ENCODE measurements at places on chromosomes 11 and 22.

DNA sequence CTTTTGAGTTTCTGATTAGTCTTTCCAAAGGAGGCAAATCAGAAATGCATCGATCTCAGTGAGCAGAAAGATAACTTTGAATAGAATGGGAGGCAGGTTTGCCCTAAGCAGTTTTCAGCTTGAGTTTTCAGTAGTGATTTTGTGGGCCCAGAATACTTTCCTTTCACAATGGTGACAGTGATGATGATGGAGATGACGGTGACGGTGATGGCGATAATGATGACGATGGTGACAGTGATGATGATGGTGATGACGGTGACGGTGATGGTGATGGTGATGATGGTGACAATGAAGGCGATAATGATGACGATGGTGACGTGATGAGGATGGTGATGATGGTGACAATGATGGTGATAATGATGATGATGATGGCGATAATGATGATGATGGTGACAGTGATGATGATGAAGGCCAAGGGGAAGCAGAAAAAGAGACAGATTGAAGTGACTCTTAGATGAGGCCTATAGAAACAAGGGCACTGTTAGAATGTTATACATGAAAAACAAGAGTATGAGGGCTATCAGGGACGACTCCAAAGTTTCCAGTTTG, 153.4 kb upstream of the B3GAT1 start:
- no peak for DNase-seq

- DNase-seq, result no peak
Observed at GRCh38 chr22:49549256-49550140, 278.2 kb downstream of the BRD1 start.

GRCh38 chr22:39575552-39575825, 4.9 kb downstream of the CACNA1I start:
- DNase-seq, result no peak

GRCh38 chr11:85857098-85857497, 1.9 kb downstream of the CCDC83 start:
- no peak for DNase-seq

DNA sequence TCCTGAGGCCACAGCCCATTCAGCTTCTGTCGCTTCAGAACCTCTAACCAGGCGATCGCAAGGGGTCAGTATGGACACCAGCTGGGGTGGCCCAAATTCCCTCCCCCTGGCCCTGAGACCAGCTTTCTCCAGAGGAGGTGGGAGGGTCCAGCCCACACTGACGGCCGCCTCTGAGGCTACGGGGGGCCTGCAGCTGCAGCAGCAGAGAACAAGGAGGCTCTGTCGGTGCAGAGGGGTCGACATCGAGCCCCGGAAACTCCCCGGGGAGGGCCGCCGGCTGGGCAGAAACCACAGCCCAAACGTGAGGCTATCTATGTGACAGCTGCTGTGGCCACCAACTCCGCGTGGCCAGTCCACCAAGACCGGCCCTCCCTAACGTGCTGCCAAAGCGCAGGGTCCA, 40.8 kb downstream of the ELFN2 start:
- DNase-seq, result no peak

DNA sequence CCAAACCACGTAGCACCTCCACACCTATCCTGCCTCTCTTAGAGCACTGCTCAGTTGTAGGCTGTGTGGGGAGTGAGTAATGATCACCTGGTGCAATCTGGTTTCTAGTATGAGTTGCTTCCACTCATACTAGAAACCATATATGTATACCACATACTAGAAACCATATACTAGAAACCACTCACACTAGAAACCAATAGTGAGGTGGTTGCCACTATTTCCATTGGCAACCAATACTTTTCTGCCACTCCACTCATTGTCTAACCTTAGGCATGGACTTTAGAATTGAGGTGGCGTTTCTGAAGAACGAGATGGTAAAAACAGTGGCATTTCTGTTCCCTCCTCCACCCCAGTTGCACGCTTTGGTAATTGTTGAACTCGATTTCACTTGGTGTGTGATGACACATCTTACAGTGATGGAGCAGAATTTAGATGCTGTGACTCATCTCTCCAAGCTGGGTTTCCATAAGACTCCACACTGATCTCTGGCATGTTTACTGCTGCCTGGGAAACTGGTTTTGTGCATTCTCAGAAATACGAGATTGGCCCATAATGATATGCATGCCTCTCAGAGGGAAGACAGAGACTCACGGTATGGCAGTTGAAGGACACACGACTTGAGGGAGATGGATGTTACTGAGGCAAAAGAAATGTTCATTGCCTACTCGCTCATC, 82.9 kb downstream of the KIRREL3 start:
- no peak for DNase-seq

- peak; percentile 67 for DNase-seq
Observed at GRCh38 chr22:40922484-40923303, 28.5 kb upstream of the RBX1 start.

DNA sequence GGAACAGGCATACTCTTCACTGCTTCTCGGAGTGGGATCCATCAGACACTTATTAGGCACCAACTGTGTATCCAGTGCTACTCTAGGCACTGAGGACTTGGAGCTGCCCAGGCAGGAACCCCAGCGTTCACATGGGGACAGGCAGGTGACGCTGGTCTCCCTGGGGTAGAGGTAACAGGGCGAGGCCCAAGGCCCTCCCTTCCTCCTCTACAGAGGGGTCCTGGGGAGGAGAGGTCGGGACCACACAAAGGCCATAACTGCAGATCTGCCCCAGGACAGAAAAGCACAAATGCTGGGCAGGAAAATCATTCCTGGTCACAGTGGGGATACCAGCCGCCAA, 262.2 kb downstream of the BRD1 start:
- DNase-seq, result no peak

DNA sequence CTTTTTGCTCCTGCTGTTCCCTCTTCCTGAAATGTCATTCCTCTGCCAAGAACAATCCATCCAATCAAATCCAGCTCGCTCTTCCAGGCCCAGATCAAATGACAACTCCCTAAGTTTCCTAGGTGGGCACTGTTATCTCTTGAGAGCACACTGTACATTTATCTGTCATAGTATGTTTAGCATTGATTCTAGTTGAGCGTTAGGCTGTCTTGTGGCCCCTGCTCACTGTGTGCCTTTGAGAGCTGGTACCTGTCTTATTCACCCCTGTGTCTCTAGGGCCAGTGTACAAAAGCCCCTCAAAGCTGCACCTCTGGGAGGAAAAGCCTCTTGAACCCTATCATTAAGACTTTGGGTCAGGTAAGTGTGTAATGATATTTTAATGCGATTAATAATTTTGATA, 7.1 kb upstream of the LMO2 start:
- no peak for DNase-seq

DNA sequence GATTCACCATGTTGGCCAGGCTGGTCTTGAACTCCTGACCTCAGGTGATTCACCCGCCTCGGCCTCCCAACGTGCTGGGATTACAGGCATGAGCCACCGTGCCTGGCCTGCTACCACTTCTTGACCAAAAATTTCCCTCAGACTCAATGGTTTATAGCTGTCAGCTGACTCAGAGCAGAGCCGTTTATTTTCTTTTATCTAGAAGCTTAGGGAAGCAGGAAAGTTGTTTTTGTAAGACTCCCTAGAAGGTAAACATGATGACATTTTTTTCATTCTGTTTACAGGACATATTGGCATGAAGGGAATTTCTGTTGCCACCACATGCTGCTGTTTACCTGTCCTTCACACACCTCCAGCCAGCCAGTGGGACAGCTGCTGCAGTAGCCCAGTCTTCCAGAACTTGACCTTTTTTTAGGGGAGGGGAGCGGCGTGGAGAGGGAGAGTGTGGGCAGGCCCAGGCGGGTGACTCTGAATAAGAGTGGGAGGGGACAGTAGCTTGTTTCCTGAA, 56.1 kb upstream of the PTPRJ start:
- no peak for DNase-seq

DNA sequence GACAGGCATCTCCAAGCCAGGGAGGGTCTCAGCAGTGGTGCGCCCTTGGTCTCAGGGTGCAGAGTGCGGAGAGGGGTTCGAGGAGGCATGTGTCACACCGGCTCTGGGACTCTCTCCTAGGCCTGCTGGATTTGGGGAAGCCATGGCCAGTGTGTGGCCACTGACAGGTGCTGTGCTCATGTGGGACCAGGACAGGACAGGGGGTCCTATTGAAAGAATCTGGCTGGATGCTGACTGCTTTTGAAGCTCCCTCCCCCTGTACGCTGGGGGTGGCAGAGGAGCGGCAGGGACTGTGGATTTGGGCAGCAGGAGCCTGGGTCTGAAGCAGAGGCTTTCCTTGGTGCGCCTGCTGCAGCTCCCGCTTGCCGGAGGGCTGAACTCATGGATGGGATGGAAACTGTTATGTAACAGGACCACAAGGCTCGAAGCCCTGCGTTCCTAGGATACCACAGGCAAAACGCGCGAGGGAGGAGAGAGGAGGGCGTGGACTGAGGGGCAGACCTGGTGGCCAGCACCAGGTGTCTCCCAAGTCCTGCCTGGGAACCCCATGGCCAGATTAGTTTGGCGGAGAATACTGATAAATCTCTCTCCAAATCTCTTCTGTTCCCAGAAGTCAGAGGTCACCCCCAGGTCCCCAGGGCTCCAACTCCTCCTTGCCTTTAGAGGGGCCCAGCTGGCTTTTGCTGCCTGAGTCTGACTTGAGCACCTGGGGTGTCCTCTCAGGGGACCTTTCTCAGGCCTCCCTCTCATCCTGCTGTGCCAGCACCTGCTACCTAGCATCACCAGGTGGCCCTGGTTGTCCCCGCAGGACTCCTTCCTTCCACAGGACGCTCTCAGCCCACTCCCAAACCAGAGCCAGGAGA, 13.8 kb upstream of the TEF start:
- peak; percentile 44 for DNase-seq

GRCh38 chr22:27804470-27805297, 3.1 kb upstream of the MN1 start:
- DNase-seq, result peak; percentile 75

GRCh38 chr11:40125054-40125453, 1334.4 kb downstream of the LRRC4C start:
- no peak for DNase-seq

- DNase-seq, result no peak
Observed at GRCh38 chr11:95282291-95282751, 51.3 kb upstream of the SESN3 start.

DNA sequence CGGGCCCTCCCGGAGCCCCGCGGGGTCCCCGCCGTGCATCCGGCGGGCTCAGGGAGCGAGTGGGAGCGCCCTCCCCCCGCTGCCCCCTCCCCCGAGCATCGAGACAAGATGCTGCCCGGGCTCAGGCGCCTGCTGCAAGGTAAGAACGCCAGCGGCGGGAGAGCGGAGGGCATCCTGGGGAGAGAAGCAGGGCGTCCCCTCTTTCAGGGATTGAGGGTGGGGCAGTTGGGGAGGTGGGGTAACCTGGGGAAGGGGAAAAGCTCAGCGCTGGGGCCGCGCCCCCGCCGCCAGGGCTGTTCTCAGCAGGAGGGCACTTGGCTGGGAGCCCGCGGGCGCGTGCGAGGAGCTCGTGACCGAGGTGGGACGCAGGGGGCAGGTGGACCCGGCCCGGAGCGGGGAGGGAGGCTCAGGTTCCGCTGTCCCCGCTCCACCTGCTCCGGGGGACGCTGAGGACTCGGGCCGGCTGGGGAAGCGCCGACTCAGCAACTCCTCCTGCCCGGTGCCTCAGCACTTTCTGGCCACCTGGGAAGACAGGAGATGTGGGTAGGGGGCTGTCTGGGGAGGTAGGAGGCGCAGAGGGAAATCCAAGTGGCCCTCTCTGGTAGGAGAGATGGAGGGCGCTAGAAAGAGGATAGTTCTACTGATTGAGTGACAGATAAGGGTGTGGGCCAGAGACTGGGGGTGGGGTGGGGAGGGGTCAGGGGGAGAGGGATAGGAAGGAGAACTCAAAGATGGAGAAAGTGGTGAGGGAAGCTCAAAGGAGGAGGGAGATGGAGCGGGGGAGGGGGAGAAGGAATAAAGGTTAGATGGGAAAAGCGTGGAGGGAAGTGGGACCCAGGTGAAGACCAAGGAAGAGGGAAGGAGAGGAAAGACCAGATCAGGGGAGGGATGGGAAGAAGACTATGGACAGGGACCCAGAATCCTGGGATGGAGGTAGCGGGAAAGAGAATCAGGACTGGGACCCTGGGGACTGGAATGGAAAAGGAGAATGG, 726 bp downstream of the RTN4RL2 start:
- no peak for DNase-seq

DNA sequence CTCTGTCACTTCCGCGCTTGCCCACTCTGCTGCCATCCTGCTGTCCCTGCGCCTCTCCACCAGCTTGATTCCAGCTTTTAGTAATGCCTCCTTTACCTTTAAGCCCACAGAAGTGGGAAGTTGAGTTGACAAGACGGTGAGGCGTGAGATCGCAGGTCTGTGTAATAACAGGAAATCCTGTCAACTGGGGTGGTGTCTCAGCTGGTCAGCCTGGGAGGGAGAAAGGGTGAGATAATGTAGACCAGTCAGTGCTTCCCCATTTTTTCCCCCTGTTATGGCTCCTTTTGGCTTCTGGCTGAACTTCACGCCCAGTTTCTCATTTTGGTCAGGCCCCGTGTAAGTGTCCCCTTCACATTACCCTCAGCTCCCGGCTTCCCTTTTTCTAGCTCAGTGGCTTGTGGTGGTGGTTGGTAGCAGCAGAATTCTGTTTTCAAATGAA, 98.9 kb downstream of the TRAF6 start:
- DNase-seq, result no peak

DNA sequence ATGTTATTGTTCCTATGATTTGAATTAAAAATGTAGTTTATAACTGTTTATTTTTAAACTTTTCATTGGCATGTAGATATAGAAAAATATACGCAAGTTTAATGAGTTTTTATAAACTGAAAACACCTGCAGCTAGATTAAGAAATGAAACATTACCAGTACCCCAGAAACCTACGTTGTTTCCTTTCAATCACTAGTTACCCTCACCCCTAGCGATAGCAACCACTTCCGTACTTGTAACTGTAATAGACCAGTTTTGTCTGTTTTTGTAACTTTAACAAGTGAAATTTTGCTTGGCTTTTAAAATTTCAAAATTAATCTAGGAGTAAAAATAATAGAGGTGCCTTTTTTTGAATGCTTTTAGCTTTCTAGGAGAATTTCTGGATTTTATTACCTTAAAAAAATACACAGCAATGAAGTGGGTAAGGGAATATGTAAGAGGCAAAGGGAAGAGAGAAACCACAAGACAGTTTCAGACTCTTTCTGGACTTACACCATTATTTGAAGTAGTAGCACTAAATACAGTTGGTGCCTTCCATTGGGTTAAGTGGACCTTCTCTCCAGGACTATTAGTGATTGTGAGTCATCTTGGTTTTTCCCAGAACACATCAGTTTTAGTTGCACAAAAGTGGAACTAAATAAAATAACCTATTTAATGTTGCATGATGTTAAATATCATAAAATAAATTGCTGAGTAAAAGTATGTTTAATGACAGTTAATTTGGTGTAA, 18.7 kb upstream of the NAT10 start:
- no peak for DNase-seq

DNA sequence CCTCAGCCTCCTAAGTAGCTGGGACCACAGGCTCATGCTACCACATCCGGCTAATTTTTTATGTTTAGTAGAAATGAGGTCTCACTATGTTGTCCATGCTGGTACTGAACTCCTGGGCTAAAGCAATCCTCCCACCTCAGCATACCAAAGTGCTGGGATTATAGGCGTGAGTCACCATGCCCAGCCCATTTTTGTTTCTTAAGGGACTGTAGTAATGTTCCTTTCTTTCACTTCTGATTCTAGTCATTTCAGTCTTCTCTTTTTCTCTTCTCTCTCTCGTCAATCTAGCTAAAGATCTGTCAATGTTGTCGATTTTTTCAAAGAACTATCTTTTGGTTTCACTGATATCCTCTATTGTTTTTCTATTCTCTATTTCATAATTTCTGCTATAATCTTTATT, 111.0 kb upstream of the APOA1 start:
- DNase-seq, result no peak
